ENCODE measurements at places on chromosomes 13 and 19. TPM values are rescaled to one million over a fixed set of nuclear protein-coding genes. Genes with fewer than 3 reads are reported as not detected.

The ZIM2 gene
- total RNA-seq: not detected

The LILRA5 gene
- total RNA-seq: 2.4 TPM

The KLK12 gene
- total RNA-seq: 2.1 TPM

The LGALS7B gene
- total RNA-seq: 4,578 TPM

The MLNR gene
- not detected for total RNA-seq

The AMH gene
- 0.13 TPM for total RNA-seq

The PTPRS gene
- total RNA-seq: 200 TPM

The OR1I1 gene
- not detected for total RNA-seq

The HRC gene
- total RNA-seq: 1.1 TPM

The KLK2 gene
- total RNA-seq: 31.2 TPM

The NPHS1 gene
- total RNA-seq: not detected

The EPS8L1 gene
- total RNA-seq: 394 TPM

The TMEM238 gene
- 53.0 TPM for total RNA-seq

The RAVER1 gene
- total RNA-seq: 21.0 TPM

All from lower leg skin (tissue), 4 donors.